ENCODE measurements at places on chromosomes 1 and 21.

GRCh38 chr1:36562181-36562685, 79.5 kb upstream of the CSF3R start:
- no peak for DNase-seq

GRCh38 chr21:38499296-38499695, 1.0 kb upstream of the ERG start:
- no peak for DNase-seq

DNA sequence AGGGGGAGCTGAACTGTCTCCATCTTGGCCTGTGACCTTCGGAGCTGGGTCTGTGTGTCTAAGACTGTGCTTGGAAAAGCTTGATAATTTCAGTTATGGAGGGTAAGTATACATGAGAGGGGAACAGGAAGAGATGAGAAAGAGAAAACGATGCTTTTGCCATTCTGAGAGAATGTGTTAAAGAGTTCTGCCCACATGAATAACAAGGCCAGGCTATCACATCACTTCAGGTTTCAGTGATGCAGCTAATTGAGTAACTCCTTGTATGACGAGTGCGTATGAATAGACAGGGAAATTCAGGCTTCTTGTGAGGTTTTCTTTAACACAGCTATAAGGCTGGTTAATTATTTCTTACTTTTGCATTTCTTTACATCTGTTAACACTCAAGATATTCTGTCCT, 81.0 kb downstream of the PLPPR5 start:
- no peak for DNase-seq

GRCh38 chr1:59378621-59379370, 81.9 kb downstream of the FGGY start:
- DNase-seq, result no peak

DNA sequence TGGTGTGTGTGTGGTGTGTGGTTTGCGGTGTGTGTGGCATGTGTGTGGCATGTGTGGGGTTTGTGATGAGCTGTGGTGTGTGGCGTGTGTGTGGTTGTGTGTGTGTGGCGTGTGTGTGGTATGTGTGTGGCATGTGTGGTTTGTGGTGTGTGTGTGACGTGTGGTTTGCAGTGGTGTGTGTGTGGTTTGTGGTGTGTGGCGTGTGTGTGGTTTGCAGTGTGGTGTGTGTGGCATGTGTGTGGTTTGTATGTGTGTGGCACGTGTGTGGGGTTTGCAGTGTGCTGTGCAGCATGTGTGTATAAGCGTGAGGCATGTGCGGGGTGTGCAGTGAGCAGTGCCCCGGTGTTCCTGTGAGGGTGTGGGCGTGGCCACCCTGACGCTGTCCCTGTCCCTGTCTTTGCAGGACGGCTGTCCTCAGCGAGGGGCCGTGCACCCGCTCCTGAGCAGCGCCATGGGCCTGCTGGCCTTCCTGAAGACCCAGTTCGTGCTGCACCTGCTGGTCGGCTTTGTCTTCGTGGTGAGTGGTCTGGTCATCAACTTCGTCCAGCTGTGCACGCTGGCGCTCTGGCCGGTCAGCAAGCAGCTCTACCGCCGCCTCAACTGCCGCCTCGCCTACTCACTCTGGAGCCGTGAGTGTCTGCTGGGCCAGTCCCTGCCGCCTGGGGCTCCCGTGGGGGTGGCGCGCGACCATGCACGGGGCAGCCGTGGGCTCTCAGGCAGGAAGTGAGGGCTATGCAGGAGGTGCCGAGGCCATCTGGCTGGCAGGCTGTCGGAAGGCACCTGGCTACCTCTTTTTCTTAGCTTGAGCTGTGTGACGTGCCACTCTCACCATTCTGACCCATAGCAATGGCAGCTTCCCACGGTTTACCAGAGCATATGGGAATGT, 52.6 kb upstream of the TRAPPC10 start:
- no peak for DNase-seq

DNA sequence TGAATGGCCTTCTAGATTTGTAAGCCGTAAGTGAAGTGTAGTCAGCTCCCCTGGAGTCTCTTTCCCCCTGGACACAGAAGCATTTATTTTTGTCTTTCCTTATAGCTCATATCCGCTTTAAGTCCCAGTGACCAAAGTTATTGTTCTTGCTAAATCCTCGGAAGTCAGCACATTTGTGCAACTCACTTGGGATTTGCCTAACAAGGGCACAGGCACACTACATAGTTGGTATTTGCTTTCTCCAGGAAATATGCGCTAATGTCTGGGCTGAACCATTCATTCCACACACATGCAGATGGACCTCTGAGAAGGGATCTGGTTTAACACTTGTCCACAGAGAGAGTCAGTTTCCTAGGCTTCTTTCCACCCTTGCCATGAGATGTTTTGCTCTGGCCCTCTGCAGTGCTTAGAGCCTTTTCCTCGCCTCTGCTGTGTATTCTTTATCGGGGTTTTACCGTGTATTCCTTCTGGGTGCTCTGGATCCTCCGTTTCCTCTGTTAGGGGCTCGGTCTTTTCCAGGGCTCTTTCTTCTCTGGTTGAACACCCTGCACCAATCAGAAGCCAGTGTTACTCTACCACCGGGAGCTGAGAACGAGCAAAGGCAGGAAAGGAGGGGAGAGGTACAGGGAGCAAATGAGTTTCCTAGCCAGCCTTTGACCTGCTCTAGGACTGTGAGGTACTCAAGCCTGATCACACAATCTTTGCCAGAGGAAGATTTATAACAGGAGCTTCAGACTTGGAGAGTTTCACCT, 72.4 kb downstream of the ABCA4 start:
- DNase-seq, result no peak

- no peak for DNase-seq
Measured at GRCh38 chr1:53620061-53620855, 118.7 kb downstream of the GLIS1 start.

DNA sequence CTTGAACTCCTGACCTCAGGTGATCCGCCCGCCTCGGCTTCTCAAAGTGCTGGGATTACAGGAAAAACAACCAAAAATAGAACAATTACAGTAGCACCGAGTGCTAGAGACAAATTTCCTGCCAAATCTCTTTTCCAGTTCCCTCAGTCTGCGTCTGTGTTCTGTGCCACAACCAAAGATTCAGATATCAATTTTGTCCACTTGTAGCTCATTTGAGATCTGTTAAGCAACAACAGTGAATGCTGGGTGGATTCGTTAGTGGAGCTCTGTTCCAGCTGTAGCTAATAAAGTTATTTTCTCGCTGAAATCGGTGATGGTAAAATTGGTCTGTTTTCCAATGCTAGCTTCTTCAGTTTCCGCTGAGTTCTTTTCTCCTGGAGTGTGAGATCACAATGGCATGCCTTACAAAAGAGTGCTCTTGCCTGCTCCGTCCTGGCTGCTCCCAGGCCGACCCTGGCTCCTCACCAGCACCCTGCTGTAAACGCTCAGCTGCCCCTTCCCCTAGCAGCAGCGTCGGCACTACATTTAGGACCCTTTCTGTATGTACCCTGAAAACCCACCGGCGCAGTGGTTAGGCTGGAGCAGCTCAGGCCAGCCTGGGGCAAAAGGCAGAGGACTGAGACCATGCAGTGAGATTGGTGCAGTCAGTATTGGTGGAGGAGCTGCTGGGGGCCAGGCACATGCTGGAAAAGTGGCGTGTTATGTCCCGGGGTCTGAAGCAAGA, 395.4 kb downstream of the KIF26B start:
- no peak for DNase-seq

DNA sequence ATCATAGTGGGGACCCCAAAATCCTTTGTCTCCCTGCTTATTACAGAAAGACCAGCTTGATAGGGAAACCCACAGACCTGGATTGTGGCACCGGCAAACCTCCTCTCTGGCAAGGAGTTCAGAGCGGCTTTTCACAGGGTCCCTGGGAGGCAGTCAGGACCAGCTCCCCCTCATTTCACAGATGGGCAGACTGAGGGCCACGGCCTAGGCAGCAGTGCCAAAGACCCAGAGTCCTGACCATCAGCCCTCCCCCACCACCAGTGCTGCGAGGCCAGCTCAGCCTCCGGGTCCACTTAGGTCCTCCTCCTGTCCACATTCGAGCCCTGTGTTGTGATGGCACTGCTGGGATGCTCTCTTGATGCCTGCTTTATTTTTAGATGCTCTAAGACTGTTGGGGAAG, 57.2 kb downstream of the CAMK2N1 start:
- no peak for DNase-seq

GRCh38 chr21:32574946-32575925, 10.1 kb downstream of the TCP10L start:
- no peak for DNase-seq

- no peak for DNase-seq
Measured at GRCh38 chr1:10874351-10874750, 77.9 kb upstream of the CASZ1 start.

GRCh38 chr1:206537141-206537540, 29.8 kb downstream of the RASSF5 start:
- DNase-seq, result no peak

DNA sequence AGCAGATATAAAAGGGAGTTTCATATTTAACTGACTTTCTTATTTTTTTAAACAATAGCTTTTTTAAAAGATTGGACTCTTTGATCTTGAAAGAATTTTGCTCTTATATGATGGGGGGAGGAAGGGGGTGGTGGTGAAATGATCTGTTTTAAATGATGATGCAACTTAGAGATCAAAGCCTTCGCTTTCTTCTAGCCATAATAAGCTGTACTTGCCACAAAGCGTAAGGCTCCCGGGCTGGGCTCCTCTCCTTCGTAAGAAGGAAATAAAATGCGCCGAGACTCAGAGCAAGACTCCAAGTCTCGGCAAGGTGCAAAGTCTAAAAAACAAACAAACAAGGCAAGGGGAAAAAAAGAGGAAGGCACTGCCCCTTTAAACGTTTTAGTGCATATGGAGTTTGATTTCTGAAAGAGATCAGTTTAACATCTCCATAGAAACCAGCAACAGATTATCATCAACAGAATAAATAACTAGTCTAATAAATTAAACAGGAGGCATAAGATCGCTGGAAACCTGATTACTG, 3.3 kb downstream of the CASZ1 start:
- no peak for DNase-seq

DNA sequence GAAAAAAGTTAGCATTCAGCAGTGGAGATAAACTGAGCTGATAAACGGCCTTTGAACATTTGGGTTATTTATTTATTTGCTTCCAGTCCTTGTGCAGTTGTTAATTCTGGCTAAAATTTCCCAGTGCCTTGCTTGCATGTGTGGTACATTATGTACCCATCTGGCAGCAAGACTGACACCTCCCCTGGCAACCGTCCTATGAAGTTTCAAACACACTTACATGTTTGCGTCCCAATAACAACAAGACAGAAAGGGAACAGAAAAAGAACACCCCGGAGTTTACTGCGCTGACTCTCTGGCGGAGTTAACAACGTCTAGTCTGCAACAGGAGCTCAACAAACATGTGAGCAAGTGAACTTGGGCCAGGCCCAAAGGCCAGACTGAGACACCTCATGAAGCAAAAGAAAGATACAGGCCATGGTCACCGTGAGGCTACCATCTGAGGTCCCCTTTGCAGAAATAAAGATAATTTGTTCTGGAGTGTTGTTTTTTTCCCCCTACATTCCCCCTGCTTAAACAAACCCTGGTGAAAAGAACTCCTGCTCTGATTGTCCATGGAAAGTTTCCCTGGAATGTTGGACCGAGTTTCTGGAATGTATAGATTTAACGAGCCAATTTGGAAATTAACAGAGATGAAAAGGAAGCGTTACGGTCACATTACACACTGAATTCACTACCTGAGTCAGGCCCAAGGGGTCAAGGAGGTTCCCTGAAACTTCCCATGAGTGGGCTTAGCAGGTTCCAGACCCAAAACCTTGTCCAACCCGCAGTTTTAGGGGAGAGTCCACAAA, 33.4 kb downstream of the TRABD2B start:
- no peak for DNase-seq

- DNase-seq, result no peak
Measured at GRCh38 chr1:58209575-58209974, 337.0 kb downstream of the OMA1 start.

DNA sequence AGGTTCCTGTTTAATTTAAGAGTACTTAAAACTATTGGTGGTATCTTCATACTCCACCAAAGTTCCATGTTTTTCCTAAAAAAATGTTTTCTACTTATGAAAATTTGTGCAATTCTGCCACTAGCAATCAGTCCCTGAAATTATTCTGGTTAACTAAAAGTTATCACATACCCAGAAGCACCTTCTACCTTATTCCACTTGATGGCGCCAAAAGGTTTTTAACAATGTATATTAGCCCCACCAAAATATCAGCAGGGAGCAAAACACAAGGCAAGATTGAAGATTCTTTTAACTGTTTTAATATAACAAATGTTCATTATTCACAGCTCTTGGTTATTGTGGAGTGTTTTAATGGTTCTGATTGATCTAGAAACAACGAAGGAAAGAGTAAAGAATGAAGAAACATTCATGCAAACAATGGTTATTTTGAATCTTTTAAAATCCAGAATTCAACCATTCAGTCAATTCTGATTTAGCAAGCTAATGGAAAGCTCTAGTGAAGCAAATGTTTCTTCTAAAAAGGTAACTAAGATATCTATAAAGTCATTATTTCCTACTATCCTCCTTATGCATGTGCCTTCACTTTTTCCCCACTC, 67.2 kb downstream of the TTLL7 start:
- no peak for DNase-seq

DNA sequence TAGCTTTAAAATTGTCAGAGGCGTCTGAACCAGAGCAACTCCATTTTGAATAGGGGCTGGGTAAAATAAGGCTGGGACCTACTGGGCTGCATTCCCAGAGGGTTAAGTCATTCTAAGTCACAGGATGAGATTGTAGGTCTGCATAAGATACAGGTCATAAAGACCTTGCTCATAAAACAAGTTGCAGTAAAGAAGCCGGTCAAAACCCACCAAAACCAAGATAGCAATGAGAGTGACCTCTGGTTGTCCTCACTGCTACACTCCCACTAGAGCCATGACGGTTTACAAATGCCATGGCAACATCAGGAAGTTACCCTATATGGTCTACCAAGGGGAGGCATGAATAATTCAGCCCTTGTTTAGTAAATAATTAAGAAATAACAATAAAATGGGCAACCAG, 143.6 kb downstream of the GABPA start:
- DNase-seq, result no peak

- no peak for DNase-seq
Measured at GRCh38 chr1:7633506-7634245, 137.4 kb upstream of the VAMP3 start.

GRCh38 chr1:26335774-26336476, 18.0 kb downstream of the CRYBG2 start:
- DNase-seq, result peak; percentile 29

DNA sequence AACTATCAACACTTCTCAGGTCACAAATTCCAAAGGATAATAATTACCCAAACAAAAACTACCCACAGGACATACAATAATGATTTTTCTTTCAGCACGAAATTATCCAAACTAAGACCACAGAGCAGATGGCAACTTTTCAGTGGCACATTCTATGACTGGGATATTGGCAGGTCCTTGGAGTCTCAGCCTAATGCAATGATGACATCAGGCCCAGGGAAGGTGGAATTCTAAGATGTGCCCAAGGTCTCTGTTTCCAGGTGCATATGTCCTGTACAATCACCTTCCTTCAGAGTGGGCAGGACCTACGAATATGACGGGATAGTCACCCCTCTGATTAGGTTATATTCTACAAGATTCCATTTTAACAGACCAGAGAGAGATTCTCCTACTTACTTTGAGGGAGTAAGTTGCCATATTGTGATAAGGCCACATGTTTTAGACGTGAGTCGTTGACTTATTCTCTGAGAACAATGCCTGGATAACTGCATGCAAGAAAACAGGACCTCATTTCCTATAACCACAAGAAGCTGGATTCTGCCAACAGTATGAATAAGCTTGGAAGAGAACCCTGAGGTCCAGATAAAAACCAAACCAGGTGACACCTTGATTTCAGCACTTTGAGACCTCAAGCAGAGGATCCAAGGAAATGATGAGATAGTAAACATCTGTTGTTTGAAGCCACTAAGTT, 69.9 kb downstream of the ZC3H11B start:
- no peak for DNase-seq

GRCh38 chr1:167548059-167548932, 5.3 kb downstream of the CREG1 start:
- DNase-seq, result no peak

All from activated naive CD4-positive, alpha-beta T cell treated with Interleukin-2 at 50 U/mL for 16 hours (primary cell).